ENCODE measurements at places on chromosomes 11 and 22.
A peak's percentile ranks its signal among the peaks of the same experiment; 100 is the strongest.

DNA sequence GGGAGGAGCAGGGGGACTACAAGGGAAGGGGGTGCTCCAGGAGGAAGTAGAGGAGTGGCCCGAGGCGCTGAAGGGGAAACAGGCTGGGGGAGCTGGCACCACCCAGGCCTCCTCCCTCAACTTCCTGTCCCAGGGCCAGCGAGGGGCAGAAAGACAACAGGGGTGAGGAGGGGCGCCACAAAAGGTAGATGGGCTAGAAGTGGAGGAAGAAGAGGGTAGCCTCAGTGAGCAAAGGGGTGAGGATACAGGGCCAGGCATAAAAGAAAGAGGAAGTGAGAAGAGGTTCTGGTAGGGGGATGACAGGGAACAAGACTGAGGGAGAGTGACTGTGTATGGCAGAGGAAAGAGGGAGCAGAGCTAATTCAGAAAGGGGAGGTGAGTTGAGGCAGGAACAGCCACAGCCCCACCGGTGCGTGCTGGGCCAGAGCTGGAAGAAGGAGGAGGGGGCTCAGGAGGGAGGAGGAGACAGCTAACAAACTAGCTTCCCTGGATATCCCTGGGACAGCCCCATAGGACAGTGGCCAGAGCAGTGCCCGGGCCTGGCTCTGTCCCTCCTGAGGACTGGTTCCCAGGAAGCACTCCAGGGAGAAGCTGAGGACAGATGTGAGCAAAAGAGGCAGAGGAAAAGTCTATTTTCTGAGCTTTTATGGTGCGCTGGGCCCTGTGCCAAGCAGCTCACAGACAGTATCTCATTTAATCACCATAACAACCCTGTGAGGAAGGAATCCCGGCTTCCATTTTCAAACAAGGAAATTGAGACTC, 8.5 kb downstream of the DCHS1 start:
- DNase-seq, result no peak

GRCh38 chr11:76096552-76096951, 109.8 kb downstream of the WNT11 start:
- no peak for DNase-seq

GRCh38 chr11:124762624-124763155, 600 bp upstream of the ESAM start:
- DNase-seq, result no peak

DNA sequence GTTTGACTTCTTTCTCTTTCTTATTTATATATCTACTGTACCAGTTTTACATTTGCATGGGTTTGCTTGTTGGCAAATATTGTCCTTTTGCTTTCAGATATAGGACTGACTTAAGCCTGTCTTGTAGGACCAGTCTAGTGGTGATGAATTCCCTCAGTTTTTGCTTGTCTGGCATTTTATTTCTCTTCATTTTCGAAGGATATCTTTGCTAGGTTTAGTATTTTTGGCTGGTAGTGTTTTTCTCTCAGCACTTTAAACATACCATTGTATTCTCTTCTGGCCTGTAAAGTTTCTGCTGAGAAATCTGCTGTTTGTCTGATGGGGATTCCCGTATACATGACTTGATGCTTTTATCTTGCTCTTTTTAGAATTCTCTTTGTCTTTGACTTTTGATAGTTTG, 14.2 kb upstream of the ZBED5 start:
- DNase-seq, result no peak

- peak; percentile 52 for DNase-seq
These were observed 5.0 kb downstream of the DGKZ start for GRCh38 chr11:46352063-46352841.

DNA sequence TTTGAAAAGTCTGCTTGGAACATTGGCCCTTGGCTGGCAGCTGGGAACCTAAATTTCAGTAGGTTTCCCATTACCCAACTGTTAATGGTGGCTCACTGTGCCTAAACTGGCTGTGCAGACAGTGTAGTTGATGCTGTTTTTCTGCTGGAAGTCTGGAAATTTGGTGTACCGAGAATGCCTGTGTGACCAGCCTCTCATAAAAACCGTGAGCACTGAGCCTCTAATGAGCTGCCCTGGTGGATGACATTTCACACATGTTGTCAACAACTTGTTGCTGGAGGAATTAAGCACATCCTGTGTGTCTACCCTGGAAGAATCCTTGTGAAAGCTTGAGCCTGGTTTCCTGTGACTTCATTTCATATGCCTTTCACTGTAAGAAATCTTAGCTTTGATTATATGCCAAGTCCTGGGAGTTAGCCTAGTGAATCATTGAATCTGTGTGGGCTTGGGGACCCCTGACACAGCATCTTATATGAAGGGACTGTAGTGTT, 131.1 kb downstream of the LDLRAD3 start:
- no peak for DNase-seq

GRCh38 chr11:7907121-7907520, 23.9 kb downstream of the OR10A6 start:
- no peak for DNase-seq
